ENCODE measurements at places on chromosomes 3 and 15.

DNA sequence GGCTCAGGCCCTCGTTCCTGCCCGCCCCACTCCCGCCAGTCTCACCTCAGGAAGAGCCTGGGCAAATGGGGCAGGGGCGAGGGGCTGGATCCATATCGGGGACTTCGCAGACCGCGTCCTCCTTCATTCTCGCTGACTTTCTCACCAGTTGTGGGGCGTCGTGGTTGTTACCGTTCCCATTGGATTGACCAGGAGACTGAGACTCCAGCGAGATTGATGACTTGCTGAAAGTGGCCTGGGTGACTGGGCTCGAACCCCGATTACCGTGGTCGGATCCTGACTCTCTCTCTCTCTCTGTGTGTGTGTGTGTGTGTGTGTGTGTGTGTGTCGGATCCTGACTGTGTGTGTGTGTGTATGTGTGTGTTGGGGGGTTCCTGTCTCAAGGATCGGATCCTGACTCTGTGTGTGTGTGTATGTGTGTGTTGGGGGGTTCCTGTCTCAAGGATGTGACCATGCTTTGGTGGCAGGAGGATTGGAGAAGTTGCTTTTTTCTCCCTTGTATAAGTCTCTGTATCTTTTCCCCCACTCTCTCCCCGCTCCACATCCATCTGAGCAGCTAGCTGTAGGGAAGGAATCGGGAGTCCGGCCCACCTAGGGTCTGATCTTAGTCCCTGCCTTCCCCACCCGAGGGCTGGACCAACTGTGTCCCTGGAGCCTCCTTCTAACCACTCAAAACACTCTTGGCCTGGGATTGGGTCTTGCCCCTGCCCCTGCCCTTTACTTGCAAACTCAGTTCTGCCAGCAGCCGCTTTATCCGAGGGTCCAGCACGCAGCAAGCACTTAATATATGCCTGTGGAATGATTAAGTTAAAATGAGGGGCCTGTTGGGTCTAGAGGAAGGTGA is 603 bp downstream of the PLEKHO2 start:
- DNase-seq, result no peak

DNA sequence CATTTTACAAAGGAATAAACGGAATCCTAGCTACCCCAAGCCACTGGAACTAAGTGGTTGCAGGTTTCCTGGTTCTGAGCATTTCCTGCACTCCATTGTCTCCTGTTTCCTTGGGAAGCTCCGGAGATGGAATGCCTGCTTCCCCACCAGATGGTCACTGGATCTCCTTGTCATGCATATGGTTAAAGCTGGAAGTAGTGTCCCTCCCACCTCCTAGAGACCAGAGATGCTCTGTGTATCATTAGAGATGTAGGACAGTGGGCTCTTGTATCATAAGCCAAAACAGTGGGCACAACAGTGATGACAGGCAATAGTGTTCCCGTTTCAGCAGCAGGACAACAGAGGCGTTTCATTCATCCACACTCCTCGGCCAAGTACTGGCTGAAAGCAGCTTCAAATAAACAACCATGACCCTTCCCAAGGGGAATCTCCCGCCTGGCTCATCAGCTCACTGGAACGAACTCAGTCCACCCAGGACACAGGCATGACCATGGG is 136.2 kb upstream of the EIF1B start:
- DNase-seq, result no peak

- DNase-seq, result no peak
Measured at GRCh38 chr15:88256279-88257230, at the start of gene NTRK3. NTRK3 (minus strand) TSS chr15:88256739; CDS start chr15:88256153, 586 bp downstream.

DNA sequence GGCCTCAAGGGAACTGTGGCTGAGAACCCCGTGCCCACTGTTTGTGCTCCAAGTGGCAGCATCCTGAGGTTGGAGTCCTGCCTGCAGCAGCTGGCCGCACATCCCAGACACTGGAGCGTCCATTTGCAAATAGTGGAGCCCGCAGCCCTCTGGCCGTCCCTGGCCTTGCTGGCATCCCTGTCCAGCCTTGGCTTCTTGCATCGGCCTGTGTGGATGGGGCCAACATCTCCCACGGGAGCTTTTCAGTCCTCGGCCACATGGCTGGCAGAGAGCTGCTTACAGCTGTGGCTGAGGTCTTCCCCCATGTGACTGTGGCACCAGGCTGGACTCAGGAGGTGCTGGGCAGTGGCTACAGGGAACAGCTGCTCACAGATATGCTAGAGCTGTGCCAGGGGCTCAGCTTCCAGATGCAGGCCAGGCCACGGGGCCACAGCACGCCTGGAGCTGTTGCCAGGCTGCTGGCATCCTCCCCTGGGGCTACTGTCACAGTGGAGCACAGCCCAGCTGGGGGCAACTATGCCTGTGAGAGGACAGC is 71.2 kb downstream of the FAM43A start:
- no peak for DNase-seq

DNA sequence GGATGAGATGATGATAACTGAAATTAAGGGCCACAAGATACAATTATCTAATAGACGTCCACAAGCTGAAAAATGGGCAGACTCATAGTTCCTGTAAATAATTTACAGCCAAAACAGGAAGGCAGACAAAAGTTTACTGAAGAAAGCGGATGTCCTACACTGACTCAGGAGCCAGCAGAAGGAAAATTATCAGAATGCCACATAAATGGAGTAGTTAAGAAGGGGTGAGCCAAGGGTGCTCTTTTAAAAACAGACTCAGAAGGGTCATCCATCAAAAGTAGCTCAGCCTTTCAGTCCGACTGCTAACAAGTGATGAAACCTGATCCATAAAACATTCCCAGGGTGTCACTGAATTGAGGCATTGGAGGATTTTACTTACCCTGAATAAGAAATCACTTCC is 39.8 kb downstream of the TUSC7 start:
- DNase-seq, result no peak

DNA sequence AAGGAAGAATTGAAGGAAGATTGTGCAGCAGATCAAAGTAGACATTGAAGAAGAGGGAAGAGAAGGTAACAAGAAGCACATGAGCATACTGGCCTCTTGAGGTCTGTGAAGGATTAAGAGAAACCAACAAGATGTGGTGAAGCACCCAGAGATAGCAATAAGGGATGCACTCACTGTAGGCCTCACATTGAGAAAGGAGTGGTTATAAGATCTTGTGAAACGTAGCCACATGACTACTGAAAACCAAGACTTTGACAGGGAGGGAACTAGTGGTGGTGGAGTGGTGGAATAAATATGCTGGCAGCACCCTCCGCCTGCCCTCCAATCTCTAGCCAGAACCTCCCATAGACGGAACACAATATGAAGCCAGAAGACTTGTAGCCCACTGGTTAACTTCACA is 651.2 kb downstream of the DIPK2A start:
- DNase-seq, result no peak

DNA sequence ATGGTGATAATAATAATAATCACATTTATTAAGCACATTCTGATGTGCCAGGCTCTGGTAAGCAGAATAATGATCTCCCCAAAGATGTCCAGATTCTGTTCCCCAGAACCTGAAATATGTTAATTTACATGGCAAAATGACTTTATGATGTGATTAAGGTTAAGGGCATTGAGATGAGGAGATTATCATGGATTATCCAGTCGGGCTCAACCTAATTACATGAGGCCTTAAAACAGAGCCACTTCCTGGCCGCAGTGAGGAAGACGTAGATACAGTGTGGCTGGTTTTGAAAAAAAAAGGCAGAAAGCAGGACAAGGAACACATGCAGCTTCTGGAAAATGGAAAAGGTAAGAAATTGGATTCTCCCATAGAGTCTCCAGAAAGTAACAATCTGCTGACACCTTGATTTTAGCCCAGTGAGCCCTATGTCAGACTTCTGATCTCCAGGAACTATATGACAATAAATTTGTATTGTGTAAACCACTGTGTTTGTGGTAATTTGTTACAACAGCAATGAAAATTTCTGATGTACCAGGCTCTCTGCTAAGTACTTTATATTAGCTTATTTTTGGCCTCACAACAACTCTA is 126.7 kb downstream of the ALCAM start:
- DNase-seq, result no peak

- no peak for DNase-seq
Measured at GRCh38 chr15:44729408-44730127, 6.8 kb upstream of the TRIM69 start.

GRCh38 chr3:176375519-176375918 is 821.8 kb downstream of the TBL1XR1 start:
- DNase-seq, result no peak

- no peak for DNase-seq
Measured at GRCh38 chr15:45919806-45920205, 285.0 kb downstream of the SQOR start.

- DNase-seq, result no peak
Measured at GRCh38 chr15:74233851-74234597, 2.1 kb upstream of the CCDC33 start.

All from GOT3 (cell line).